ENCODE measurements at places on chromosomes 7 and 10. TPM values are rescaled to one million over a fixed set of nuclear protein-coding genes. Genes with fewer than 3 reads are reported as not detected.

DGKB gene
- 0.48 TPM for total RNA-seq

FZD1 gene
- 2.8 TPM for total RNA-seq

TWIST1 gene
- total RNA-seq = 1.0 TPM

SPOCK2 gene
- total RNA-seq = 5.3 TPM

LRRD1 gene
- not detected for total RNA-seq

MYL10 gene
- total RNA-seq = not detected

C7orf33 gene
- not detected for total RNA-seq

AGK gene
- 44.1 TPM for total RNA-seq

WBP1L gene
- total RNA-seq = 19.7 TPM

TSPAN13 gene
- 26.5 TPM for total RNA-seq

CYP26C1 gene
- total RNA-seq = 0.60 TPM

All from PC-9 (cell line).